Effector memory CD4-positive, alpha-beta T cell (primary cell): ENCODE measurements at places on chromosomes 12 and 14.

DNA sequence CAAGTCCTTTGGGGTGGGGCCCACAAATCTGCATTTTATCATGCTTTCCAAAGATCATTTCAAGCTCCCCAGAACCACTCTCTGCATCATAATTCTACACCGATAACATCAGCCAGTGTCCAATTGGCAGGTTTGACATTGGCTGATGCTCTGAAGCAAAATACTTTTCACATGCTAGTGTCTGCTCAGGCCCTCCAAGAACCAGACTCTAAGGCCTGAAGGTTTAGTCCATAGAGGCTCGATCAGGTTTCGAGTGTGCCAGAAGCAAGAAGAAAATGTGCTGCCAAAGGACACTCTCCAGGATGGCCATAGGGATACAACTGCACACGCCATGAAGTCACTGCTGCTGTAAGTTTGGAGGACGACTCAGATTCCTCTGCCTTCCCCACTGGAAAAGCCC is 280.3 kb downstream of the KSR2 start:
- DNase-seq = no peak
- no peaks in the 10 kb centered on the region for H3K4me1 ChIP-seq
- no peak overlapping the region for H3K4me3 ChIP-seq
- no peaks in the 10 kb centered on the region for H3K27me3 ChIP-seq
- H3K27ac ChIP-seq = no peak overlapping the region
- H3K36me3 ChIP-seq = no peaks in the 10 kb centered on the region

GRCh38 chr14:67986131-67986841 is 166.7 kb downstream of the RAD51B start:
- DNase-seq = no peak
- no peak overlapping the region for H3K27ac ChIP-seq
- H3K36me3 ChIP-seq = no peaks in the 10 kb centered on the region
- no peaks in the 10 kb centered on the region for H3K27me3 ChIP-seq
- H3K4me1 ChIP-seq = no peaks in the 10 kb centered on the region
- no peak overlapping the region for H3K4me3 ChIP-seq

- H3K4me1 ChIP-seq = no peaks in the 10 kb centered on the region
- no peaks in the 10 kb centered on the region for H3K36me3 ChIP-seq
- H3K27me3 ChIP-seq = no peaks in the 10 kb centered on the region
- H3K27ac ChIP-seq = no peak overlapping the region
Measured at GRCh38 chr12:65968889-65969509, 144.7 kb downstream of the HMGA2 start.

DNA sequence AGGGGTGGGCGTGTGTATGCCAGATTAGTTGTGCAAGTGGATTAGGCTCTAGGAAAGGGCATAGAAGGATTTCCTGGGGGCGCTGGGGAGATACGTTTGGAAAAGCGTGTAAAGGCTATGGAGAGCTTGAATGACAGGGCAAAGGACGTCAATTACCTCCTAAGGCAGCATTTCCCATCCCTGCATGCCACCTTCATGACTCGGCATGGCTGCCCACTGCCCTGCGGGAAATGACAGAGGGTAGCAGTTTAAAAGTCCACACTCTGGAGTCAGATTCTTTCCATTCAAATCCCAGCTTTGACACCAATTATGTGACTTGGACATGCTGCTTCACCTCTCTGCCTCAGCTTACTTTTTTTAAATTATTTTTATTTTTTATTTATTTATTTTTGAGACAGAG is 14.8 kb upstream of the TMEM229B start:
- no peaks in the 10 kb centered on the region for H3K4me1 ChIP-seq
- no peak for DNase-seq
- H3K4me3 ChIP-seq = no peak overlapping the region
- no peaks in the 10 kb centered on the region for H3K36me3 ChIP-seq
- no peak overlapping the region for H3K27ac ChIP-seq

DNA sequence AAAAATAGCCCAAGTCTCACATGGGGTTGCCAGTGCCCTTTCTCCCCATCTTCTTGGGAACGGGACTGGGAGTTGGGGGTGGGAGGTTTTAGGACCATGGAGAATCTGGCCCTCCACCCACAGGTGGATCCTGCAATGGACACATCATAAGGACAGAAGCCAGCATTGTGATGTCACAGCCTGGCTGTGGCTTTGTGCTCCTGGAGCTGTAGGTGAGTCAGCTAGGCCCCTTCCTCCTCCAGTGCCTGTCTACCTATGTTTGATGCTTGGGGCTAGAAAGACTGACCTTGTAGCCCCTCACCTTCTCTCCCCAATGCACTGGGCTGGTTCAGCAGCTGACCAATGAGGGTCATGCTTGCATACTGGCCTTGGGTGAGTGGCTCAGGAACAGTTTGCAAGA is at the start of gene CCDC197:
CCDC197 (plus strand) TSS at position 220 of the 400 bp plus-strand sequence. CDS start 831 bp downstream, outside the sequence.
- no peak within 1 kb of the TSS for H3K4me3 ChIP-seq
- no peaks in the 10 kb centered on the region for H3K4me1 ChIP-seq
- no peak within 1 kb of the TSS for H3K27ac ChIP-seq

DNA sequence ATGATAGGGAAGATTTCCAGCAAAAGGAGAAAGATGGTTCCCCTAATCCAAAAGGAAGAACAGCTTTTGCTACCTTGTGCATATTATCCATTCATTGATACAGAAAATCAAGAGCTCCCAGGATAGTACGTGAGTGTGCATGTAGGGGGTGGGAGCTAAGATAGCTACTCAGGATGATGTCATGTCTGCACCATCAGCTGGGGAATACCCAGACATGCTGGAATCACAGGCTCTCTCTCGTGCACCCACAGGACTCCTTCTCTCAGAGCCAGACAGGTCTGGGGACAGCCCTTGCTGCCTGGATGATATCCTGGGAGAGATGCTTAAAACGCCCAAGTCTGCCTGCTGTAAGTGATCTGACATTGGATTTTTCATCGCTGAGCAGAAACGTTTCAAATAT is 38.9 kb downstream of the FOXN3 start:
- H3K36me3 ChIP-seq = no peaks in the 10 kb centered on the region
- H3K4me3 ChIP-seq = no peak overlapping the region
- H3K27ac ChIP-seq = no peak overlapping the region

DNA sequence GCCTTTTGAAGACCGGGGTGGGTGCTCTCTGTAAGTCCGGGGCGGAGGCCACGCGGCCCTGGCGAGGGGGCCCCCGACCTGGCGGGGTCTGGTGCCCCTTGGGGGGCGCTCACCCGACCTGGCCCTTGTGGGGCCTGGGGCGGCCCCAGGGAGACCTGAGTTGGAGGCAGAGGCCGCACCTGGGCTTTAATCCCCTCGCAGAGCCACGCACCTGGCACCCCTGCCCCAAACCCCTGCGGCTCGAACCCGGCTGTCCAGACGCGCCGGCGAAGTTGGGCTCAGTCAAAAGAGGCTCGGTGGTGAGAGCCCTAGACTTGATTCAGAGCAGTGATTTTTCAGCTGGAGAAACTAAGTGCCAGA is 267 bp downstream of the CFAP251 start:
- no peaks in the 10 kb centered on the region for H3K27me3 ChIP-seq
- H3K27ac ChIP-seq = peak overlapping the region; percentile 78
- peaks cover 8% of the 10 kb centered on the region for H3K4me1 ChIP-seq

- DNase-seq = no peak
- H3K27me3 ChIP-seq = no peaks in the 10 kb centered on the region
- no peak overlapping the region for H3K27ac ChIP-seq
- H3K4me1 ChIP-seq = no peaks in the 10 kb centered on the region
- peaks cover 8% of the 10 kb centered on the region for H3K36me3 ChIP-seq
Measured at GRCh38 chr12:51992246-51992645, 14.5 kb upstream of the TAMALIN start.

DNA sequence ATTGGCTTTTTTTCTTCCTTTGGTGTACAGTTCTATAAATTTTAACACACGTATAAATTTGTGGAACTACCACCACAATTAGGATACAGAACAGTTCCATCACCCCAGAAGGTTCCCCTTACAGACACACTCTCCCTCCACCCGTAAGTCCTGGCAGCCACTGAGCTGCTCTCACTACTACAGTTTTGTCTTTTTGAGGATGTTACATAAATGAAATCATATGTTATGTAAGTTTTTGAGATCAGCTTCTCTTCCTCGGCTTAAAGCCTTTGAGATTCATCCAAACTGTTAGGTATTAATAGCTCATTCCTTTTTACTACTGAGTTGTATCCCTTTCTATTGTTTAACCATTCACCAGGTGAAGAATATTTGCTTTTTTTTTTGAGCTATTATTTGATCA is 74.3 kb upstream of the SLC24A4 start:
- H3K27me3 ChIP-seq = no peaks in the 10 kb centered on the region
- H3K27ac ChIP-seq = no peak overlapping the region
- H3K36me3 ChIP-seq = no peaks in the 10 kb centered on the region
- no peak for DNase-seq
- no peaks in the 10 kb centered on the region for H3K4me1 ChIP-seq

DNA sequence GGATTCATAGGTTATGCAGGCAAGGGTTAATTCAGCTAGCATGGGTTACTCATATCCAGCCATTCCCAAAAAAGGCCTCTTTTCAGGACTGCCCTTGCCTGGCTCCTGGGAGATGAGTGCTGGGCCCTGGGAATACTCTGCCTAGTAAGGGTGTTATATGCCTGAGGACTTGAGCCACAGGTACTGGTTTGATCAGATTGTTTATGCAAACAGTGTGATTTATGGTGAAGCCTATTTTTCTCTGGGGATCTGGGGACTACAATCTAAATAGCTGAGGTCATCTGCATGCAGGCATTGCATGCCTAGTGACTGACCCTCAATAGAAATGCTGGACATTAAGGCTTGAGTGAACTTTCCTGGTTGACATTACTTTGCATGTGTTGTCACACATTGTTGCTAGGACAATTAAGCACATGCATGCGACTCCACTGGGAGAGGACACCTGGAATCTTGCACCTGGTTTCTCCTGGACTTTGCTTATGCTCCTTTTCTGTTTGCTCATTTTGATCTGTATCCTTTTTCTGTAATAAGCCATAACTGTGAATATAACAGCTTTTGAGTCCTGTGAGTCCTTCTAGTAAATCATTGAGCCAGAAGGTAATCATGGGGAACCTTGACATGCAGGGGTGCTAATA is 73.0 kb downstream of the RAD51B start:
- no peaks in the 10 kb centered on the region for H3K27me3 ChIP-seq
- peaks cover under 1% of the 10 kb centered on the region for H3K36me3 ChIP-seq
- H3K4me1 ChIP-seq = no peaks in the 10 kb centered on the region
- H3K4me3 ChIP-seq = no peak overlapping the region
- H3K27ac ChIP-seq = no peak overlapping the region

DNA sequence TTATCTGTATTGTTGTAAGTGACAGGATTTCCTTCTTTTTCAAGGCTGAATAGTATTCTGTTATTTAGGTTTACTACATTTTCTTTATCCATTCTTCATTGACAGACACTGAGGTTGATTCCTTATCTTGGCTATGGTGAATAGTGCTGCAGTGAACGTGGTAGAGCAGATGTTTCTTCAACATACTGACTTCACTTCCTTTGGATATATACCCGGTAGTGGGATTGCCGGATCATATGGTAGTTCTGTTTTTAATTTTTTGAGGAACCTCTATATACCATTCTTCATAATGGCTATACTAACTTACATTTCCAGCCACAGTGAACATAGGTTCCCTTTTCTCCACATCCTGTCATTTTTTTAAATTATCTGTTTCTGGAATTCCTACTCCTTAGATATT is 21.8 kb downstream of the DERA start:
- no peaks in the 10 kb centered on the region for H3K27me3 ChIP-seq
- DNase-seq = no peak
- H3K4me1 ChIP-seq = no peaks in the 10 kb centered on the region
- H3K27ac ChIP-seq = no peak overlapping the region
- no peaks in the 10 kb centered on the region for H3K36me3 ChIP-seq

DNA sequence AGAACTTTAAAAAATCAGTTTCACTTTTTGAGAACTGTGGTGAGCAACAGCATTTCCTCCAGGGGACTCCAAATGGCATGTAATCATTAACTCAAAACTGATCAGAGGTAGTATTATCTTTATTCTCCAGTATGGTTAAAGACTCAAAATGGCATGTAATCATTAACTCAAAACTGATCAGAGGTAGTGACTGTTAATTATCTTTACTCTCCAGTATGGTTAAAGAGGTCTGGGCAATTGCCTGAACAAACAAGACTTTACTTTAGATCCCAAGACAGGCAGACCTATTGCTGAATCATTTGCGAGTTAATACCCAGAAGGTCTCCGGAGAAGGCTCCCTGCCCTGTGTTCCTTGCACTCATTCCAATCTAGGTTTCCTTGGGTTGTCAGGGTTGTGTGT is 6.6 kb upstream of the ACADS start:
- H3K27me3 ChIP-seq = no peaks in the 10 kb centered on the region
- no peaks in the 10 kb centered on the region for H3K4me1 ChIP-seq
- no peak for DNase-seq
- H3K36me3 ChIP-seq = peaks cover 55% of the 10 kb centered on the region

DNA sequence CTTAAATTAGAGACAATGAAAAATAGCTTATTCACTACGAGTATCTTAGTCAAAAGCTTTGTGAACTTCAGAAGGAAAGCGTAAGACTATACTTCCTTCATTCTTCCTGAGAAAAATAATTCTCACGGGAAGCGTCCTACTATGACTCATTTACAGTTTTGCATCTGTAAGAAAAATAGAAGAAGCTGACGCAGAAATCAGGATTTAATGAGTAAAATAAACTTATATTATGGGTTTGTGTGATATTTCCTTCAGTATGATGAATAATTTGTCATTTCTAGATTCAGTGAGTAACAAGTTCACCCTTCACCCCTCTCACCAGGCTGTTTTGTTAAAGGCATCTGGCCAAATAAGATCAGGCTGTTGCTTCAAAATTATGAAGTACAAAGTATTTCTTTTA is 17.8 kb upstream of the PDE3A start:
- no peak overlapping the region for H3K27ac ChIP-seq
- no peaks in the 10 kb centered on the region for H3K36me3 ChIP-seq
- DNase-seq = no peak
- H3K4me3 ChIP-seq = no peak overlapping the region
- H3K4me1 ChIP-seq = no peaks in the 10 kb centered on the region

- H3K27me3 ChIP-seq = no peaks in the 10 kb centered on the region
- H3K27ac ChIP-seq = no peak overlapping the region
- DNase-seq = no peak
Measured at GRCh38 chr12:131701705-131702572, 9.0 kb upstream of the SFSWAP start.

- peaks cover 21% of the 10 kb centered on the region for H3K36me3 ChIP-seq
- no peaks in the 10 kb centered on the region for H3K27me3 ChIP-seq
- no peak overlapping the region for H3K4me3 ChIP-seq
- no peak for DNase-seq
- H3K27ac ChIP-seq = no peak overlapping the region
Measured at GRCh38 chr12:130813949-130814348, 25.1 kb downstream of the STX2 start.

- no peaks in the 10 kb centered on the region for H3K4me1 ChIP-seq
- H3K4me3 ChIP-seq = no peak overlapping the region
- no peak for DNase-seq
- no peaks in the 10 kb centered on the region for H3K27me3 ChIP-seq
- H3K36me3 ChIP-seq = no peaks in the 10 kb centered on the region
- H3K27ac ChIP-seq = no peak overlapping the region
Measured at GRCh38 chr12:12221560-12221959, 45.3 kb downstream of the LRP6 start.

DNA sequence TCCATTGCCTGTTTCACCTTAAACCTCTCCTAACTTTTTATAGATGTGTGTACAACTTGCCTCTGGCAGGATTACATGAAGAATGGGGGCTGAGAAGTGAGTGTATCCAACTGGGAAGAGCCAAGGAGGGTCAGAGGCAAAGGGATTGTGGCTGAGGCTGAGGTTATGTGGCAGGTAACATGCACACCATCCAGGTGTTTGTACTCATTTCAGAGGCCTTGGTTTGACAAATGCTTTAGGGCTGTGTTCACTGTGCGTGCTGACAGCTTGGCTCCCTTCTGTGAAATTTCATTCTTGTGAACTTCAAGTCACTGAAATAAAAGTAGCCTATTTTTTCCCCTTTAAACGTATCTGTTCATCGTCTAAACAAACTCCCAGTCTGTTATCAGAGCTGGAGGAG is 47.7 kb downstream of the ANO6 start:
- no peak overlapping the region for H3K27ac ChIP-seq
- H3K27me3 ChIP-seq = no peaks in the 10 kb centered on the region
- H3K4me1 ChIP-seq = no peaks in the 10 kb centered on the region
- no peak for DNase-seq
